ENCODE measurements at places on chromosomes 16 and 17.

GRCh38 chr17:80629298-80630028 lies 84.8 kb downstream of the RPTOR start:
- no peak for DNase-seq

- peak; percentile 78 for DNase-seq
Measured at GRCh38 chr17:35242158-35242804, 591 bp upstream of the SLFN5 start.

- DNase-seq = no peak
Measured at GRCh38 chr17:80604670-80605010, 60.0 kb downstream of the RPTOR start.

DNA sequence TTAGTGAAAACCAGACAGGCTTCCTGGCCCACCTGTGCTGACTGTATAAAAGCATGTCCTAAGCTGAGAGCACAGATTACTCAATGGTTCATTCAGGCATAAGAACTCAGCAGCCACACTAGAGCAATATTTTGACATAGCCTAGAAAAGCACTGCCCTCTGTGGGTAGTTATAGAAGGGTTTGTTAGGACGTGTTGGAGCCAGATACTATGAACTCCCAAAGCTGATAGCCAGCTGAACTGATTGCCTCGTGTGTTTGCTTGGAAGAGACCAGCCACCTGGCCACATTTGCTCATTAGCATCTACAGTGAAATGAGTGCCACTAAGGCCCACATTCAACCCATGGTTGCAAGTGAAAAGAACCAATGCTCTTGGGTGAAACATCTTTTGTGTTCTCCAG lies 30.8 kb upstream of the ABCA5 start:
- no peak for DNase-seq

DNA sequence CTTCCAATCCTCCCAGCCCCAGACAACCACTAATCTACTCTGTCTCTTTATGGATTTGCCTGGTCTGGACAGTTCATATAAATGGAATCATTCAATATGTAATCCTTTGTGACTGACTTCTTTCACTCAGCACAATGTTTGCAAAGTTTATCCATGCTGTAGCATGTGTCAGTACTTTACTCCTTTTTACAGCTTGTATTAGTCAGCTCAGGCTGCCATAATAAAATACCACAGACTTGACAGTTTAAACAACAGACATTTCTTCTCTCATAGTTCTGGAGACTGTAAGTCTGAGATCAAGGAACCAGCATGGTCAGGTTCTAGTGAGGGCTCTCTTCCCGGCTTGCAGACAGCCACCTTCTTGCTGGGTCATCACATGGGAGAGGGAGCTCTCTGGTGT lies 41.3 kb downstream of the GPRC5B start:
- DNase-seq = no peak

DNA sequence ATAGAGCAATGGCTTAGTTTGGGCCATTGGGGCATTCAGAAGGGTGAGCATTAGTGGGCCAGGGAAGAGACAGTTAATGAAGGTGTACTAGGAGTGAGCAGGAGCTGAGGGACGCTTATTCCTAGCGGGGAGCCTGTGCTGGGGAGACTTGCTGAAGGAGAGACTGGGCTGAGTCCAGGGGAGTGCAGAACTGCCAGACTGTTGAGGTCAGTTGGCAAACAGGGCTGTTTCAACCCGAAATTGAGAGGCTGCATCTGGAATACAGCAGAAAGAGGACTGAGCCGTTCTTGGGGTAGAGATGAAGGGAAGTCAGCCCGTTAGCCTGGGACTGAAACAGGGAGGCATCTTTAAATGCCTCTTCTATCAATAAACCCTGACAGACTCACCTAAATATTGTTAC lies 33.2 kb downstream of the MAP2K6 start:
- no peak for DNase-seq

DNA sequence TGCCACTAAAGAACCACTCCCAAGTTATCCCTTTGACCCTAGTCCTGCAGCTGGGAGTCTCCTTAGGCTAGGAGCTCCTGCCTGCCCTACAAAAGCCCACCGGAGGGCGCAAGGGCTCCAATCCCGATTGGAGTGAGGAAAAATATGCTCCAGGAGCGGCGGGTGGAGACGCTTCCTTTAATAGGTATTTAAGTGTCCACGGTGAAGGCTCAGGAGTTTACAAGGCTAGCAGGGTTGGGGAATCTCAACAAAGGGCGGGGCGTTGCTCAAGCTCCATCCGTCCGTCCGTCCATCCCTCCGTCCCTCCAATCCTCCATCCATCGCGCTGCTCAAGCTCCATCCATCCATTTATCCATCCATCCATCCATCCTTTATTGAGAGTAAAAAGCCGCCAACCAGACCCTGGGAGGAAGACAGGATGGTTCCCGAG lies 556 bp upstream of the SPNS1 start:
- DNase-seq = peak; percentile 54

GRCh38 chr16:64830653-64831052 lies 291.2 kb downstream of the CDH11 start:
- DNase-seq = no peak

DNA sequence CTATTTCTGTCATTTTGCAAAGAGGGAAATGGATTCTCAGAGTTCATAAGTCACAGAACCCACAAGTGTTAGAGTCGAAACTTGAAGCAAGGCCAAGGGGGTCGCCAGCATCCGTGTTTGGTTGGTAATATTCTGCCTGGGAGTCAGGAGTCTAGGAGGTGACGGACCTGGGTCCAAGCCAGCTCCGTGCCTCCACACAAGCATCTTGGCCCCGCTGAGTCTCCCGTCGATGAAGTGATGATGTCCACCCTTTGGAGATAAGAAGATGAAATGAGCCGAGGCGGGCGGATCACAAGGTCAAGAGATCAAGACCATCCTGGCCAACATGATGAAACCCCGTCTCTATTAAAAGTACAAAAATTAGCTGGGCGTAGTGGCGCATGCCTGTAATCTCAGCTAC lies 53.2 kb upstream of the TNRC6C start:
- DNase-seq = no peak

Data from NCI-H226 (cell line).